ENCODE measurements at places on chromosomes 7 and 10.

DNA sequence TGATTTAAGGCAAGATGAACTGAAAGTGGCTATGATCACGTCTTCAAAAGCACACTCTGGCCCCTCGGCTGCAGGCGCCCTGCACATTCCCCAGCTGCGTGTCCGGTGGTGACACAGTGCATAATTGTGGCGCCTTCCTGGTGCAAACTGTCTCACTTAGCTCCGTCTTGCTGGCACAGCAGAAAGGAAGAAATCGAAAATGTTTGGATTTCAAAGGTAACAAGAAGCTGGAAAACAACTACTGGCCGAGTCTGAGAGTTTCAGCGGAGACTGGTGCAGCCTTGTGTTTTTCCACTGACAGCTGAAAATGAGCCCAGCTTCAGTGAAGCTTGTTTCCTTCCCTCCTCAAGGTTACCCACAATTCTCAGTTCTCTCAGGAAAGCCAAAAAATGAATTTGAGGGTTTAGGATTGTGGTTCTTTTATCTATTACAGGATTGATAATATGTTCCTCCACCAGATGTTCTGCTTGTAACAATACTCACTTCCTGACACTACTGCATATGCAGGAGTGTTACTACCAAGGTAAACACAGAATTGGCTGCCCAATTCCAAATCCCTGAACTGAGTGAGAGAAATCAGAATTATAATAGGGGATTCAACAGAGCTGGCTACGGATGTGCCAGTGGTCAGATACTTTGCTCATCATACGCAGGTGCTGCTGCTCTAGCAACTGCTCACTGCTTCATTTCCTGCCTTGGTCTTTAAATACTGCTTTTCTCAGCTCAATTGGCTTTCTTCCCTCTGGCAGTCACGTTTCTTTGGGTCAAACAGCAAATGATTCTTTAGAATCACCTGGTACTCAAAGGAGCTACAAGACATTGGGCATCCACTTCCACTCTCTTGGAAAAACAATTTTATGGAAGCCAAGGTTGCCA, 63.7 kb downstream of the TRUB1 start:
- DNase-seq: peak; percentile 13

DNA sequence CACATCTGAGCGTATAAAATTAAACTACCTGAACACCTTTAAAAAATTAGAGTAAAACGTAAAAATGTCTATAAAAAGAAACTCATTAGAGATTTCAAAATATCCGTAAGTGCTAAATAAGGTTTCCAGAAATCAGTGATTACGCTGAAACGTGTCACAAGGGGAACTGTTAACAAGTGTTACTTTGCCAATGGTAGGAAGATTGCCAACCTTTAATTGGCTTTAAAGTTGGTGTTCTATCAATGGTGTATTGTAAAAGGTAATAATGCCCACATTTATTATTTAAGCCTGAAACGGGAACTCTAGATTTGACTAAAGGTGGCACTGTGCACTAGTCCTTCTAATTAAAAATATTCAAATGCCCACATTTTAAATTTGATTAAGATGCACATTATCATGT, 37.8 kb upstream of the HIBADH start:
- DNase-seq: no peak

GRCh38 chr10:59397961-59398360, 35.6 kb upstream of the FAM13C start:
- DNase-seq: no peak

DNA sequence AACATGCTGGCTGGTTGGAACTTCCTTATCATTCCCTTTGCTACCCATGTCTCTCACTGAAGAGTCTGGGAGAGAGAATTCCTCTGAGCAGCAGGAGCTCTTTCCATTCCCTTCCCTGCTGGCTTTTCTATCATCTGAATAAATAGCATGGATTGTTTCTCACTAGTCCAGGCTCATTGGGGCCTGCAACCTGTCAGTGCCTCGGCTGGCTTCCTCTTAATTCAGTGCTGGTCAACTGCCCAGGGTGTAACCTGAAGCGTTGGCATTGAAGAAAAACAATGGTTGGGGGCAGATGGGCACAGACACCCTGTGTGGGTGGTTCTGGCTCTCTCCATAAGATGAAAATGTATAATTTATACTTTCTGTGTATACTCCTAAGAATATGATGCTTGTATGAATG, 155.6 kb downstream of the ANLN start:
- DNase-seq: no peak

DNA sequence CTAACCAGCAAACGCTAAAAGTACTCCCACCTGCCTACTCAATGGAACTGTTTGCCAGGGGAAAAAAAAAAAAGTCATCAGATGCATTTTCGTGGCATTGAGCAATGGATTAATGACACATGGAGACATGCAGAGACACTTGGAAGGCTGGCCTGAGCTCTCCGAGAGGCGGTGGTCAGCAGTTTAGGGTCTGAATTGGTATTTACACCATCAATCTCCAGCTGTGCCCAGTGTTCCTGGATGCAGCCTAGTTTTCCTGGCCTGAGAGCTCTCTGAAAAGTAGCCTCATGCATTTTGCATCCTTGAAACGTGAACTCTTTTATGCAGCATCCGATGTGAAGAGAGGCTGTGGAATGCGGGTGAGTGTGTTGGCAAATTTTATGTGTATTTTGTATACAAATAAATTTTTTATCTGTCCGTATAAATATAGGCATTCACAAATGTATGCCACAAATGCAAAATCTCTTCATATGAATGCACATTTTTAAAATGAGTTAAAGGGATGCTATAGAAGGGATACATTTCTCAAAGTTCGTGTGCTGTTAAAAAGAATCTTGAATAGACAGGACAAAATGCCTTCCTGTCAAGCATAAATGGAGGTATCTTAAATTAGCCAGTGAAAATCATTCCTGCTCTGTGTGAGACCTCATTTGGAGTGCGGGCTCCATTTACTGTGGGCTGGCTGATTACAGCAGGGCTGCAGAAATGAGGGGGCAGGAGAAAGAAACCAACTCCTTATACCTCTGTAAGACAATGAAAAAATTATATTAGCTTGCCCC, 137.7 kb upstream of the PFKP start:
- DNase-seq: no peak

DNA sequence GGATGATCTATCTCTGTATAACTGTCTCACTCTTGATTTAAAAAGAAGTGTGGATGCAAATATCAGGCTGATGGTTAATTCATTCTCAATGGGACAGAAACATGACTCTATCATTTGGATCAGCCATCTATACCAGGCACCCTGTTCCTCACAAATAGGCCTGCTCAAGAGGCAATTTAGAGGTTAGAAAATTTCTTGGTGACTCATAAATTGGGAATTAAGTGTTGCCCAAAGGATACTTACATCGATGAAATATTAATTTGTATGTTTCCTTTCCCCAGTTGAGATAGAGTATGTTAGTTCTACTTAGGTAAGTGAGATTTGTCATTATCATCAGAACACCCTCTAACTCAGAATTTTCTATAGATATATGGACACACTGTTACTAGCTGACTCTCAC, 57.7 kb downstream of the PRSS58 start:
- DNase-seq: no peak

Measured in astrocyte of the spinal cord (primary cell).